ENCODE measurements at places on chromosomes 5 and 9.
A peak's percentile ranks its signal among the peaks of the same experiment; 100 is the strongest.

DNA sequence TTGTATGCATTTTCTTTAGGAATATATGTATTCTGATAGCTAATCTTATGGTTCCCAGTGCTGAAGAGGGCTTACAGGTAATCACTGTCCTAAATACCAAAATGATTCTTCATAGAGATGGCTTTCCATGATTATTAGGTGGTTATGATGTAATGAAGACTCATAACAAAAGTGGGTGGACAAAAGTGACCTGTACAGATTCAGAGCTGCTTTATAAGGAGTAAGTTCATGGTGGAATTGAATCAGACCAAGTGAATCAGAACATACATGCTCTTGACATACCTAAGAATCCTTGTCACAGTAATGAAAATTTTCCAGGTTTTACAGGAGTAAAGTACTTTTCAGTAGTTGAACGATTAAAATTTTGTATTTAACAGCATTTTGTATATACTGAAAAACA lies 105.6 kb downstream of the NIPBL start:
- DNase-seq: no peak

- DNase-seq: no peak
Observed at GRCh38 chr5:103402851-103403250, 144.3 kb downstream of the MACIR start.

DNA sequence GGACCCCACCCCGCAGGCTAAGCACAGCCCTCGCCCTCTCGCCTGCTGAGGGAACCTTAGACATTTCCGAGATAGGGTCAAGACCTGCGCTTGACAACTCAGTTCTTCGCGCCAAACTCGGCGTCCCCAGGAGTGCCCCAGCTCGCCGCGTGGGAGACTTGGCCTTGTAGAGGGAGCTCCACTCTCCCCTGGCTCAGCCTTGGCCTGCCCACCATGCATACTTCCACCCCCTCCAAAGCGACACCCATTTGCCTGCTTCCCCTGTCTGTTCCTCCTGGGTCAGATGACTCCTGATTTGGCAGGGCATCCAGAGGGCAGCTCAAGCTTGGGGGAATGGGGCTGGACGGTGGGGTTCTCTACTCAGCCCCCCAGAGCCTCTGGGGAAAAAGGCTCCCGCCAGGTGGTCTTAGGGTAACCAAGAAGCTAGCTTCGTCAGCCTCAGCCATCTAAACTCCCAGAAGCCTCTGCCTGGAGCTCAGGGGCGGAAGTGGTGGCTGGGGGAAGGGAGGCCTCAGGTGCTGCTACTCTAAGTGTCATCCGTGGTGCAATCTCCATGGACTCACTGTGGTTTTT lies 560 bp downstream of the DOCK2 start:
- DNase-seq: peak; percentile 75

- DNase-seq: no peak
Observed at GRCh38 chr5:18771097-18771610, 1136.9 kb downstream of the TAF11L14 start.

GRCh38 chr9:96122751-96123150 lies 179.2 kb downstream of the HSD17B3 start:
- no peak for DNase-seq

- DNase-seq: no peak
Observed at GRCh38 chr5:158809310-158809850, 290.3 kb downstream of the EBF1 start.

- no peak for DNase-seq
Observed at GRCh38 chr9:116480700-116481099, 206.4 kb upstream of the TRIM32 start.

GRCh38 chr5:57695179-57695578 lies 212.6 kb upstream of the ACTBL2 start:
- DNase-seq: no peak

DNA sequence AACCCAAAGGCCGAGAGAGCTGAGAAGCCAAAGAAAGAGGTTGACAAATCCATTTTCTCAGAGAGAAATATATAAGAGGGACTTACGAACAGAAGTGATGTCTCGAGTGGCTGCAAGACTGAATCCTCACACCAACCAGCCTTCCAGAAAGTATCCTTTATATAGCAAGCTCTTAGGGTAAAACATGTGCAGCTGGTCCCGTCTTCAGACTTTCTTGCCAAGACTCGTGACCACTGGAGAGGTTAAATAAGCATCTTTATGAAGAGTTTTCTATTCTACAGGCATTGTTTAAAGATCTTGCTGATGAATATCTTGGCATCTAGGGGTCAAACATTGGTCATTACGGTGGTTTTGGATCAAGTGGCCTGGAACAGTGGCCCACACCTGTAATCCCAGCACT lies 16.9 kb upstream of the SLC22A4 start:
- no peak for DNase-seq

- DNase-seq: no peak
Observed at GRCh38 chr5:158456756-158457155, 597.8 kb upstream of the CLINT1 start.
